Stimulated activated CD4-positive, alpha-beta T cell treated with anti-CD3 and anti-CD28 coated beads, Interleukin-12 subunit alpha, Interleukin-12 subunit beta, amount 100 ng/mL, for 4 hours (primary cell): ENCODE measurements at places on chromosomes 3 and 15.

DNA sequence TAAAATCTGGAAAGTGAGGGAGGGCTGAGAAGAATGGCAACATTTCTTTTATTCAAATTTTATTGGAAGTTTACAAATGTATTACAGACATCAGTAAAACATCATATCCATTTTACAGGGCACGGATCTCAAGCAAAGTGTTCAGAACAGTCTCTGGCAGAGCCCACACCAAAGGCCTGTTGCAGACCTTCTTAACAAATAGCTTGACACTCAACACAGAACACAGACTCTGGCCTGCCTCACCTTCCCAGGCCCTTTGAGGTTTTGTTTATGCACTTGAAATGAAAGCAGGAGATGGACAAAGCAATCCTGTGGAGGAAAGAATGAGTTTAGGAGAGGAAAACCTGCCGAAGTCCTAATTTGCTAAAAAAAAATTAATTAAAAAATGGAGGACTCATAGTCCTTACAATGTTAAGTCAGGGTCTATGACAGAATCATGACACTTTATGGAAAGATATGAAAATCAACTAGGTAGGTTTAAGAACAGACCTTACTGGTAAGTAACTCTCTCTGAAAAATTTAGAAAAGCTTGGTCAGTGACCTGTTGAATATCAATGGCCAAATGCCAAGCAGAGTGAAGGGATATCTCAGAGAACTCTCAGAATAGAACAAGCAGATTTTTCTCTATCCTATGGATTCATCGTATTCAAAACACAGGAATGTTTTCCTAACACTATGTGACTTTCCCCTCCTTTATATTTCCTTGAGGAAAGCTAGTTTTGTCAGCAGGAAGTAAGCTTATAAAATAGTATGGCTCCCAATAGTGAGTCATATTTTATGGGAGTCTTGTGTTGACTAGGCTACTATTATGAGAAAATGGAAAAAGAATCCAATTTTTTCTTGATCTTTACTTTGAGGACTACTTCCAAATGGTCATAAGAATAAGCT is 70.8 kb upstream of the PSMD6 start:
- no peak for DNase-seq

DNA sequence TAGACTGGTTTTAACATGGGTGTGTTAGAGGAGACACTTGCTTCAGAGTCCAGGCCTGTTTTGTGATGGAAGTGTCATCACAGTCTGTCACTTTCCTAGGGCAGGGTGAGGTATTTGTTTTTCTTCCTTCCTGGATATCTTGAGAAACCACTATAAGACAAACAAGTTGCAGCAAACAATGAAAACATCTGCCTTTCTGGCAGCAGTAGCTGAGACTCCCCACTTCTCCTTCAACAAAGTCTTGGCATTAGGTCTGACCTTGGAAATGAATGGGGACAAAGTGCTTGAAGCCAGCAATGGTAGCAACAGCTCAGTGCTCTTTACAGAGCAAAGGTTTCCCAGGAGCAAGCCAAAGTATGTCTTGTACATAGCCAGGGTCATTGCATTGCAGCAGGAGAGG is 64.6 kb downstream of the CD200 start:
- DNase-seq, result no peak

GRCh38 chr15:45414215-45414885 is 36.0 kb upstream of the GATM start:
- DNase-seq, result no peak

DNA sequence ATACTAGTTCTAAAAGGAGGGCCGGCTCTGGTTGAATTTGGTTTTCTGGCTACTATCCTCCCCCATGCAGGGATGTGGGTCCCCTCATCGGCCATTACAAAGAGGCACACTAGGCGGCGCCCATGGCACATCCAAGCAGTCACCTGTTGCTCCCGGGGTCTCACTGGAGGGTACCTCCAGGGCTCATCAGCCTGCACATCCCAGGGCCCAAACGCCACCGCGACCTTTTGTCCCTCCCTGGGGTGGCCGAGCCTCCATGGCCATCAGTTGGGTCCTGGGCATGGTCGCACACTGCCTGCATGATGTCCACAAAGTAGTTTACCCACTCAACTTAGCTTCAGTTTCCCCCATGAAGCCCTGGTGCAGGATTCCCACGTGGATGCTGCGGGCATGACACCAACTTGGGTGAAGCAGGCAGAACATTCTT is 28.3 kb downstream of the IDH3A start:
- peak; percentile 23 for DNase-seq

DNA sequence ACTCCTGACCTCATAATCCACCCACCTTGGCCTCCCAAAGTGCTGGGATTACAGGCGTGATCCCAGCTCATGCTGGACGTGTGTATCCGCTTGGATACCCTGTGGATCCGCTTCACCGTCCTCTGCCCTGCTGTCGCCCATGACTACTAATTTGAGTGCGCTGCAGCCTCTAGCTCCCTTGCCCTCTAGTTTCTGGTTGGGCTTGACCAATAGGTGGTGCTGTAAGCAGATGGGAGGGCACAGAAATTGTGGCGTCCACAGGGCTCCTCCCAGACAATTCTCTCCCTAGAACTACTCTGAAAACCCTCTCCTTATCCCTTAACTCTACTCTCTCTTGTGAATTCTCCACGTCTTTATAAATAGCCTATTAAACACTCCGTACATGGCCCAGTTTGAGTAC is 36.2 kb downstream of the ZPLD1 start:
- DNase-seq, result no peak

GRCh38 chr15:65762914-65763787 is 28.9 kb downstream of the DENND4A start:
- no peak for DNase-seq

DNA sequence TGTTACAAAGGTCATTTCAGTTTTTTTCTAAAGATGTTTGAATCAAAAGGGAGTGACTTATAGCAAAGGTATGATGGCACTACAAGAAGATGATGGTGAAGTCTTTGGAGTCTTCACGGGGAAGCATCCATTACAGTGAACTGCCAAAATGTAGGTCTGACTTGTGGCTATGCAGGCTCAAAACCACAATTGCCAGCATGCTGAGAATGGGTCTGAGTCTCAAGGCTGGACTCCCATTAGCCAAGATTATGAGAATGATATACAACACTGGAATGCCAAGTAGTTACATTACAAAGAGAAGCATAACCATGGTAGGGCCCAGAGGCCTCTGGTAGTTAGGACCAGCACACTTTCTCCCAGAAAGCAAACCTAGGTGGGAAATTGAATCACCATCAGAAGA is 194.2 kb downstream of the MTHFS start:
- DNase-seq, result no peak

GRCh38 chr15:41795996-41796856 is 21.9 kb downstream of the MAPKBP1 start:
- no peak for DNase-seq

GRCh38 chr15:99645951-99646350 is 80.2 kb downstream of the MEF2A start:
- DNase-seq, result no peak

DNA sequence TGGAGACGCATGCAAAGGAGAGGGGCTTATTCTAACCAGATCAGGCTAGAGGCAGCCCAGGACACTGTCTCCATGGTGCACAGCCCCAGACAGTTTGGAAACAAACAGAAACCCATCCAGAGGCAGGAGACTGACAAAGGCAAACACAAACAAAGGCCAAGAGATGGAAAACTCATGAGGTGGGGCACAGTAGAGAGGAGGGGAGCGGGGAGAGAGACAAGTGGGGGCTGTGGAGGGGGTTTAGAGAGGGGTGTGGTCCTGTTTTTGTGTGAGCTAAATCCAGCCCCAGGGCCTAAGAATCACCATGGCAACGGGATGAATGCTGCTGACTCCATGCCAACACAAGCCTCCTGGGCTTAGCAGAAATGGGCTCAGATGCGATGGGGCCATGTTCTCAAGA is 32.3 kb downstream of the PARP16 start:
- no peak for DNase-seq

GRCh38 chr3:6928064-6928463 is 67.1 kb downstream of the GRM7 start:
- no peak for DNase-seq

GRCh38 chr3:18892756-18893155 is 255.6 kb upstream of the KCNH8 start:
- DNase-seq, result no peak

DNA sequence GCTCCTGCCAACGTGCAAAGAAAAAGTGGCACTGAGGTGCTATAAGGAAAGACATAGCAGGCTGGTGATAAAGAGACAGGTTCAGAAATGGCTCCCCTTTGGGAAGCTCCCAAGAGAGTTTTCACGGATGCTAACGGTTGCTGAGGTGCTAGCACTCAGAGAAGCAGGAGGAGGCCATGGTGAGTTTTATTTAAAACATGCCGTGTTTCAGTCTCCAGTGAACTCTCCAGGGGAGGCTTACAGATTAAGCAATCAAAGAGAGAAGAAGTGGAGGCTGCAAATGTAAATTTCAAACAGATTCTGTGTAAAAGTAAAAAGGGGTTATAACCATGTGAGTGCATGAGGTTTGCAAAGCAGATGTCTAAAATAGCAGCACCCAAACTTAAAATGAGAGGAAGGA is 346.2 kb downstream of the NTRK3 start:
- no peak for DNase-seq

DNA sequence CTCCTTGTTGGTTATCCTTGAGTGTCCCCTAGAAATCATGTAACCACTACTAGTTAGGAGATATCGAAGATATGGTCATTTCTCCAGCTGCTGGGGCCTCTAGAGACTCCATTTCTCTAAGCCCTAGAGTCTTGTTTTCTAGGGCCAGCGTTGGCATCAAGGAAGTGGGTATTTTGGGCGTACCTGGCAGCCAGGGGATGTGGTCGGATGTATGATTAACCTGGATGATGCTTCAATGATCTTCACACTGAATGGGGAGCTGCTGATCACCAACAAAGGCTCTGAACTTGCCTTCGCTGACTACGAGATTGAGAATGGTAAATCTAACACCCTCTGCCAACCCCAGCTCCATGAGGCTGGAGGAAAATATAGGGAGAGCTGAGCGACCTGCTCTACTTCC is 325.5 kb downstream of the RYR3 start:
- DNase-seq, result no peak

DNA sequence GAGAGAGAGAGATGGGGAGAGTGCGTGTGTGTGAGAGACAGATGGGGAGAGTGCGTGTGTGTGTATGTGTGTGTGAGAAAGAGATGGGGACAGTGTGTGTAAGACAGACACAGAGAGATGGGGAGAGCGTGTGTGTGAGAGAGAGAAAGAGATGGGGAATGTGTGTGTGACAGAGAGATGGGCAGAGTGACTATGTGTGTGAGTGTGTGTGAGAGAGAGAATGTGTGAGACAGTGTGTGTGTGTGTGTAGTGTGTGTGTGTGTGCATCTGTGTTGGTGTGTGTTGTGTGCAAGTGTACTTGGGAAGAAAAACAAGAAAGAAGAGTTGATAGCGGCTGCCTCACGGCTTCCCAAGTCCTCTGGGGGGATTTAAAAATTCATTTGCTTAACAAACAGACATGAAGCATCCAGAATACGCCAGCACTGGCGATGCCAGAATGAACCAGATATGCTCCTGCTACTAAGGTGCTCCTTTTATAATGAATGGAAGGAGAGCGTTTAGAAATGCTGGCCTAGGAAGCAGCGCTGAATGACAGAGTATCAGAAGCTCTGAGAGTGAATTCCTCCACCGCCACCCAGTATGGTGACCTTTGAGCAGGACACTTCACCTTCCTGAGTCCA is 186.1 kb upstream of the TSC22D2 start:
- DNase-seq, result no peak

DNA sequence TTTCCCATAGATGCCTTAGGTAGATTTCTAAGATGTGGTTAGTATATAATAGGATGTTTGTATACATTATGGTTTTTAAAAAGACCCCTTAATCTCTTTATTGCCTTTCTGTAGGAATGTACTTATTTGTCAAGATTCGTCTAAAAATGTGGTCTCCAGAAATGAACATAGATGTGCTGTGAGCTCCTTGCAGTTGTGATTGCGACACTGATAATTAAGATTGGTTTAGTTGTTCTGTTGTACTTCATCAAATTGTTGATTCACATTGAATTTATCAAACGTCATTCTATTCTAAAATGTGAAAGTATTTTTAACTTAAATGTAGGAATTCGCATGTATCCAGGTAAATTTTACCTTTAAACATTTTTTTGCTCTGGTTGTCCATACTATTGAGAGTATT is 51.2 kb downstream of the CMC1 start:
- no peak for DNase-seq

DNA sequence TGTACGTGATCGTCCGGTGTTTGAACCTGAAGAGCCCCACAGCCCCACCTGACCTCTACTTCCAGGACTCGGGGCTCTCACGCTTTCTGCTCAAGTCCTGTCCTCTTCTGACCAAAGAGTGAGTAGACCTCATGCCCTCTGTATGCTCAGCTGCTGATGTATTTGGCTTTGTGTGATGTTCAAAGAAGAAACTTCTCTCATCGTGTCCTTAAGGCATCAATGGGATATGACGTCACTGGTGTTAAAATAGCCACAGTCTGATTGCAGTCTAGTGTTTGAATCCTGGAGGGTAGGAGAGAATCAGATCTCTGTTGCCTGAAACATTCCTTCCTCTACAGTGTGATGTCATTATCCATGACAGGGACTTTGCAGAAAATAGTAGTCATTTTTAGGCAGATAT is 28.1 kb downstream of the ABHD2 start:
- DNase-seq, result no peak

DNA sequence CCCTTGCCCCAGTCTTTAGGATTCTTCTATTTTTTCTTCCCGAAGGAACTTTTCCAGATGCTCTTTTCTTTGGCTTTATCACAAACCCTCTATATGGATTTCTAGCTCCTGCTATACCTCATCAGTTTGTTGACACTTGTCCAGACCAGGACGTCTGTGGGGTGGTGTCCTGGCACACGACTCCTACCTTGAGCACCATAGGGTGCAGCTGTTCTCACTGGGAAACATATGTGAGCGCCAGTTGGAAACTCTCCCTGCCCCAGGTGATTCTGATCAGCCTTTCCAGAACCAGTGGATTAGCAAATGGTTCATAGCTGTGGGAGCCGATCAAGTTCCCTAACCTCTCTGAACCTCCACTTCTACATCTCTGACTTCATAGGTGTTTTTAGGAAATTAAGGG is 40.6 kb upstream of the USP3 start:
- DNase-seq, result no peak

DNA sequence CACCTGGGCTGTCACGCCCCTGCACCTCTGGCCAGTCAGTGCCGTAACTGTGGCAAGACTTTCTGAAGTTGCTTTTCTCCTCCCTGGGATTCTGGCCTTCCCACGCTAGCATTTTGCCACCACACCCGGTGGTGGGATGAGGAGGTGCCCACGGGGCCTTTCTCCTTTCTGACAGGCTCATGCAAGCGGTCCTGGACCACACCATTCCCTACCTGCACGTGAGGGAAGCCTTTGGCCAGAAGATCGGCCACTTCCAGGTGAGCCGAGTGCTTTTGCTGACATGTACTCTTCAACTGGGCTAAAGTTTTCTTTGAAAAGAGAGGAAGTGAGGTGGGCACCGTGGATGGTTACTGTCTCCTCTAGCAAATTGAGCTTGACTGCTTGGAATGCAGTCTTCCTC is 9.6 kb downstream of the IVD start:
- no peak for DNase-seq

GRCh38 chr3:81432456-81432855 is 329.0 kb downstream of the GBE1 start:
- no peak for DNase-seq

DNA sequence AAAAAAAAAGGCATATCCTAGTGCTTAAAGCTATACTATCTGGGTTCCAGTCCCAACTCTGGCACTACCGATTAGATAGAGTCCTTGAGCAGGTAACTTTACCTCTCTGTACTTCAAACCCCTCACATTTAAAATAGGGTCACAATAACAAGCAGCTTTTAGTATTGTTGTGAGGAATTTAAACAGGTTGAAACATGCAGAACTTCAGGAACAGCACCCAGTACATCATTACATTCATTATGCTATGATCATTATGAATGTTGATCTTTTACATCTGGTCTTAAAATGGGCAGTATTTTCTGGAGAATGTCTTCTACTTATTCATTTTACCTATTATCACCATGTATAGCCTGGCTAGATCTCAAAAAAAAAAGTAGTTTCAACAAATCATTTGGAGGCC is 176.1 kb upstream of the CCDC54 start:
- DNase-seq, result no peak
